ENCODE measurements at places on chromosomes 1 and 21.

DNA sequence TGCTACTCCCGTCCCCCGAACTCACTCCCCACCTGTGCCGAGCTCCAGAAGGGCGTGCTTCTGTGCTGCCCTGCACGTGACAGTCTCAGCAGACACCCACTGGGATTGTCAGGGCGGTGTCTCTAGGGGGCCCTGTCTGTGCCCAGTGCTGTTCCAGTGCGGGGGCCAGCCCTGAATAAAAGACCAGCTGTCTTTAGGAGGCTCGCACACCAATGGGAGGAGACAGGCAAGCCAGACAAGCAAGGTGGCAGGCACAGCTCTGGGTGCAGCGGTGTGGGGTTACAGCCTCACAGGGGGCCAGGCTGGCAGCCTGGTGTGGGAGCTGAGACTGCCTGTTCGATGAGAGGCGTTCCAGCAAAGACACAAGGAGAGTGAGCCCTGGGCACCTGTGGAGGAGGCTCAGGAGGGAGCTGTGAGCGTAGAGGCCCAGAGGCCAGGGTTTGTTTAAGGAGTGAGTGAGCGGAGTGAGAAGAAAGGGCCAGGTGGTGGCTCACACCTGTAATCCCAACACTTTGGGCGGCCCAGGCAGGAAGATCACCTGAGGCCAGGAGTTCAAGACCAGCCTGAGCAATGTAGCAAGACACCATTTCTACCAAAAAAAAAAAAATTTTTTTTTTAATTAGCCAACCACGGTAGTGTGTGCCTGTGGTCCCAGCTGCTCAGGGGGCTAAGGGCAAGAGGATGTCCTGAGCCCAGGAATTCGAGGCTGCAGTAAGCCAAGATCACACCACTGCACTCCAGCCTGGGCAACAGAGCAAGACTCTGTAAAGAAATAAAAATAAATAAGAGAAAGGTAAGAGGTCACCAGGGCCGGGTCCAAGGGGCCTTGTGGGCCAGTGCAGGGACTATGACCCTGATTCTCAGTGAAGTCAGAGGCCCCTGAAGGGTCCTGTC lies 48.2 kb upstream of the ARHGEF16 start:
- DNase-seq, result no peak

GRCh38 chr1:110390096-110390495 lies 730 bp downstream of the SLC16A4 start:
- DNase-seq, result no peak

DNA sequence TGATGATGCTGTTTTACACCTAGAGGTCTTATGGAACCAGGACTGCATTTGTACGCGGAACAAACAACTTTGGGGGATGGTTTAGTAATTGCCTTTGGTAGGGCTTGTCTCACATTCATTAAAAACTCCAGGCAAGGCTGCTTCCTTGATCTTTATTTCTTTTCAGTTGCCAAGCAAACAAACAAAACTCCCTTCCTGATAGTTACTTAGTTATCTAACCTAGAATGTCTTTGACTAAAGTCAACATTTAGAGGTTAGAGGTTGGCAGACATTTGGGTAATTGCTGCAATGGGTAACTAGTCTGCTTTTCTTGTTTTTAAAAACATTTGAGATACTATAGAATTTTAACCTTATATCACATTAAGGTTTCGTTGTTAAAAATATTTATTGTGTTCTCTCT lies 500.9 kb upstream of the PTBP2 start:
- no peak for DNase-seq

GRCh38 chr1:4464478-4464877 lies 189.9 kb upstream of the AJAP1 start:
- DNase-seq, result no peak

DNA sequence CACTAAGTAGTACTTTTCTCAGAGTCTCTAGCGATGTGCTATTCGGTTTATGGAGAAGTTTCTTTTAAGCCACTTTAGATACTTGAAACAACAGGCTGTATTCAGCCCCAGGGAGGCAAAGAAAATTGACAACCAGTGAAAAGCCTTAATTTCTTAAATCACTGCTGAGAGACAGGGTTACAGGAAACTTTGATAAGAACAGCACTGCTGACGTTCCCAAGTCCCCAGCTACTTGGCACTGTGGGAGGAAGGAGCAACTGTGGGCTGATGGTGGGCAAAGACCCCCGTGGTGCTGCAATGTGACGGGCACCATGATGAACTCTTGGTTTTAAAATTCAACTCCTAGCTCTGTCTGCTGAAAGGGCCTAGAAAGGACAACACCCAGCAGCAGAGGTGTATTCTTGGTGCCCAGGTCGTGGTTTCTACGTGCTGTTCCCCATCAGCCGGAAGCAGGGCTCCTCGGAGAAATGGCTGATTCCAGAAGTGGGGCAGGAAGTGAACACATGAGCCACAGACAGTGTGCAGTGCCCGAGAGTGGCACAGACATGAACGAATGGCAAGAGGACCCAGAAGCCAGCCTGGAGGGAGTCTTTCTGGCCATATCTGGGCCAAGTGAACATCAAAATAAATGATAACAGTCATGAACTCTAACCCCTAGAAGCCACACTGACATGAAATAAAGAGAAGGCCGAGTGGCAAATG lies 5.3 kb downstream of the PTTG1IP start:
- no peak for DNase-seq

DNA sequence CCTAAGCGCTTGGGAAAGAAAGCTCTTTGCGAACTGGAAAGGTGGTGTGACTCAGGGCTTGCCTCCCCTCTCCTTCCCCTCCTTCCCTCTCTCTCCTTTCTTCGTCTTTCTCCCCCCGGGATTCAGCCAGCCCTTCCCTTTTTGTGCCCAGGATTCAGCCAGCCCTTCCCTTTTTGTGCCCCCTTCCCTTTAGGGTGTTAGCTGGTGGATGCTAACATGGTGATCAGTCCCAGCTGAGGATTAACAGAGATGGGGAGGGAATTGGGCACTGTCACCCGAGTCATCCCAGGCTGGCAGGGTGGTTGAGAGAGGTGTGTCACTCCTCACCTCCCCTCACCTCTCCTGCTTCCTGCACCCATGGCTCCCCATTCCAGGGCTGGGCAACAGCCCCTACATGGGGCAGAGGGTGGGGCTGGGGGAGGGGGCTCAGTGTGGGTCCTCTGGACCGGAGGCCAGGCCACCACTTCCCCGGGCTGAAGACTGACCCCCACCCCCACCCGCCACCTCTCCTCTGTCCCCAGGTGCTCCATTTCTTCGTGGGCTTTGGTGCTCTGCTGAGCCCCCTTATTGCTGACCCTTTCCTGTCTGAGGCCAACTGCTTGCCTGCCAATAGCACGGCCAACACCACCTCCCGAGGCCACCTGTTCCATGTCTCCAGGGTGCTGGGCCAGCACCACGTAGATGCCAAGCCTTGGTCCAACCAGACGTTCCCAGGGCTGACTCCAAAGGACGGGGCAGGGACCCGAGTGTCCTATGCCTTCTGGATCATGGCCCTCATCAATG lies 51.5 kb downstream of the ELK4 start:
- DNase-seq, result no peak

DNA sequence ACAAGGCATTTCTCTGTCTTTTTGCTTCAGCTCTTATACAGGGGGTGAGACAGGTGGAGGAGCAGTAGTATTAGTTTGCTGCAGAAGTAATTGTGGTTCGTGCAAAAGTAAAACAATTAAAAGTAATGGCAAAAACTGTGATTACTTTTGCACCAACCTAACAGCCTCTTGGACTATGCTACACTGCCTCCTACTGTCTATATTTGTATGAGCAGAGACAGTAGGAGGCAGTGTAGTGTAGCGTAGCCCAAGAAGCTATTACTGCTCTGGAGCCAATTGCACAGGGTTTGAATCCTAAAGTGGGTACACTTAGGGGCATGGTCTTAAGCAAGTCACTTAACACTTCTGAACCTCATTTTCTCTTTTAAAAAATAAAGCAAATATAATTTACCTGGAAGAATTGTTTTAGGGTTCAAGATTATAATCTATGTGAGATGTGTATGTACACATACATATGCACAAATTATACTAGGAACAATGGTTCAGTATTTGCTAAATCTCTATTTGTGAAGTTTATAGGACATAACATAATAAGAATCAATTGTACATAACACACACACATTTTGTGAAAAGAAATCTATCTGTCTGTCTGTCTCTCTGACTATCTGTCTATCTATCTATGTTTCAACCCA lies 103.8 kb downstream of the BRINP3 start:
- DNase-seq, result no peak

GRCh38 chr21:43188592-43189210 lies 19.9 kb downstream of the CRYAA start:
- DNase-seq, result no peak

DNA sequence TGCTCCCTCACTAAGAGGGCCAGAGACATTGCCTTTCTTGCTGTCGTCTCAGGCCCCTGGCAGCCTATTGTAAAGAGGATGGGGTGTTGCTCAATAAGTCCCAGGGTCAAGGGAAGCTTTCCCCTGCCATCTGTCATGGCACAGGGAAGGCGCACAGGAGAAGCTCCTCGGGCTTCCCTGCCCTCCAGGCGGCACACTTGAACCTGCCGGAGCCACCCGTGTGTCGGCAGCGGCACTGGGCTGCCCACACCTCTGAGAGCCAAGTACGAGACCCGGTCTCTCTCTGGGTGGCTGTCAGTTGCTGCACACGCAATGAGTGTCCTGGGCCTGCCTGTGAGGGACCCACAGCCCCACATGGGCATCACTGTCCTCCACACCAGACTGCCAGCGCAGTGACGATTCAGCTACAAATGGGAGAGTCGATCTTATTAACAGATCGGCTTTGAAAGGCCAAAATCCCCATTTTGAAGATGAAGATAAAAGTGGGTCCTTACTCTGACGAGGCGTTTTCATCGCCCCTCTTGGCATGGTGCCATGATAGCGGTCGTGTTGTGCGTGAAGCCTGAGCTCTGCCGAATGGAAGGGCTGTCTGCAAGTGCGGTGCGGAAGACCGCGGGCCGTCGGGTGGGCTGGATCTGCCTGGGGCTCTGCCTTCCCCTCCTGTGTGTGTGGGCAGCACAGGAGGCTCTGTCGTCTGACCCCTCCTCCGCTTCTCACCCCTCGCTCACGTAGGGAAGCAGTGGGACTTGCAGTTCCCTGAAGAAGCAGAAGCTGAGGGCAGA lies 29.2 kb upstream of the PDXK start:
- DNase-seq, result no peak

GRCh38 chr1:109198043-109198695 lies 15.5 kb upstream of the SARS1 start:
- DNase-seq, result peak; percentile 52
